ENCODE measurements at places on chromosomes 7 and 10. TPM values are rescaled to one million over a fixed set of nuclear protein-coding genes. Genes with fewer than 3 reads are reported as not detected.

The OR9A2 gene
- total RNA-seq, result not detected

The OR13A1 gene
- not detected for total RNA-seq

The SGMS1 gene
- 45.4 TPM for total RNA-seq

The HTR5A gene
- not detected for total RNA-seq

The GPR146 gene
- 2.7 TPM for total RNA-seq

The DLX5 gene
- not detected for total RNA-seq

The HYAL4 gene
- not detected for total RNA-seq

The ACHE gene
- total RNA-seq, result 0.25 TPM

The CRPPA gene
- total RNA-seq, result 1.3 TPM

The ITIH5 gene
- total RNA-seq, result under 0.01 TPM

The FAM13C gene
- 0.50 TPM for total RNA-seq

The SRGN gene
- 28.6 TPM for total RNA-seq

The ANKRD61 gene
- total RNA-seq, result 0.44 TPM

The ACSM6 gene
- total RNA-seq, result not detected

The RFC2 gene
- 15.6 TPM for total RNA-seq

The TMEM106B gene
- 59.8 TPM for total RNA-seq

The UPK3B gene
- not detected for total RNA-seq

The RARRES2 gene
- 3.3 TPM for total RNA-seq

The VAX1 gene
- total RNA-seq, result not detected

The KCP gene
- 0.55 TPM for total RNA-seq

The RELN gene
- 14.9 TPM for total RNA-seq

The C7orf33 gene
- total RNA-seq, result not detected

The LOXL4 gene
- total RNA-seq, result 129 TPM

The KIAA1217 gene
- 3.4 TPM for total RNA-seq

The HEPACAM2 gene
- total RNA-seq, result not detected

The SLC26A5 gene
- total RNA-seq, result not detected

The NANOS1 gene
- under 0.01 TPM for total RNA-seq

The ZNF789 gene
- total RNA-seq, result 9.1 TPM

The GIMAP6 gene
- 0.25 TPM for total RNA-seq

The SCIN gene
- total RNA-seq, result under 0.01 TPM

The DGKI gene
- 2.9 TPM for total RNA-seq
